ENCODE measurements at places on chromosomes 3 and 15.

DNA sequence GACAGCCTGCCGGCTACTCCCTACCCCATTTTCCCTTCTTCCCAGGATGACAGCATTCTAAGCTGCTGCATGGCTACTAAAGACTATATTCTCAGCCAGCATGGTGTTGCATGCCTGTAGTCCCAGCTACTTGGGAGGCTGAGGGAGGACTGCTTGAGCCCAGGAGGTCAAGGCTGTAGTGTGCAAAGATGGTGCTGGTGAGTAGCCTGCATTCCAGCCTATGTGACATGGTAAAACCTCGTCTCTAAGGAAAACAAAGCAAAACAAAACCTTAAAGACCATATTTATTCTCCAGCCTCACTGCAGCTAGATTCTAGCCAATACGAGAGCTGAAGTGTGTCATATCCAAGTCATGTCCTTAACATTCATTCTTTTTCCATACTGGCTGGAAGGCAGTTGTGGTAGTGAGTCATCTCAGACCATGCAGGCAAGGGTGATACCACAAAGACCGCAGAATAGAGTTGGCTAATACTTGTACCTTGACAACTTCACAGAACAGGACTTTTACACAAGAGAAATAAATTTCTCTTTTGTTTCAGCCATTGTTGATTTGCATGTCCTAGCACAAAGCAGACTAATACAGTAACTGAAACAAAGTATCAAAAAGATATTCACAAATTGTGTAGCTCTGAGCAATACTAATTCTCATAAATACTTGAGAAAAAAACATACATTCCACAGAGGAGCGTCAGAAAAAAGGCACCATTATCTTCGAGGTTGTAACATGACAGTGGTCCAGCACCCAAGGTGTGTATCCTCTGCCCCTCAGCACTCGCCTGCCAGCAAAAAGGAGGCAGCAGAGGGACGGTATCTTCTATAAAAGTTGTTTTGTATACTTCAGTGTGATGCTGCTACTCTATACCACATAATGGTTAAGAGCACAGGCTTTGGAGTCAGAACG, 14.8 kb downstream of the PBRM1 start:
- DNase-seq: no peak

DNA sequence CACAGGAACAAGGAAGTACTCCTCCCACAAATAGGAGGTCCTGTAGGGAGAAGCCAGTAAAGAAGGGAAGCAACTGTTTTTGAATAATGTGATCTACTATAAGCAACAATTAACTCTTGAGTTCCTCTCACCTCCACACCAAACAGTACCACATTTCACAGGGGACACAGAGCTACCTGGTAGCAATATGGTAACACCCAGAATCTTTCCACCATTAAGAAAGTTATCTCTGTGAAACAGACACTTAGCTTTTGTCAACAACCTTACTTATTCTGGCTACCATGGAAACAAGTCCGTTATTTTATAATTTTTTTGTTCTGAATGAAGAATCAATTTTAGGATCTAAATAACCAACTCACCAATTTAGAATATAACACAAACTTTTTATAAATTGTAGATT, 49.5 kb downstream of the TBL1XR1 start:
- no peak for DNase-seq

- no peak for DNase-seq
Measured at GRCh38 chr3:184237211-184237610, 7.8 kb downstream of the VWA5B2 start.

DNA sequence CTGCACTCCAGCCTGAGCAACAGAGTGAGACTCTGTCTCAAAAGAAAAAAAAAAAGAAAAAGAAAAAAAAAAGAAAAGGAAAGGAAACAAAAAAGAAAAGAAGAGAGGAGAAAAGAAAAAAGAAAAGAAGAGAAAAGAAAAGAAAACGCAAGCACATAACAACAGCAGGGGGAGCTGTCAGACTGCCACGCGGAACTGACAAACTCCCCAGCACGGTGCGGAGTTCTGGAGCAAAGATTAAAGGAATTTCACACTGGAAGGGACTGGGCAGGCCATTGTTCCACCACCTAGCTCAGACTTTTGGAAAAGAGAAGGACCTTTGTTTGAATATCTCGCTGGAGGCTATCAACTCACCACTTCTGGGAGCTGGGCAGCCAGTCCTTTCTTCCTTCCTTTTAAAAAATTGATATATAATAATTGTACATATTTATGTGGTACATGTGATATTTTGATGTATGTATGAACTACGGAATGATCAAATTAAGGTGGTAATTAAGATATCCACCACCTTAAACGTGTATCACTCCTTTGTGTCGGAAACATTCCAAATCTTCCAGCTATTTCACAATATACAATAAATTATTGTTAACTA, 40.5 kb downstream of the DPPA2 start:
- DNase-seq: no peak

GRCh38 chr3:97917813-97918536, 54.3 kb downstream of the RIOX2 start:
- DNase-seq: no peak

DNA sequence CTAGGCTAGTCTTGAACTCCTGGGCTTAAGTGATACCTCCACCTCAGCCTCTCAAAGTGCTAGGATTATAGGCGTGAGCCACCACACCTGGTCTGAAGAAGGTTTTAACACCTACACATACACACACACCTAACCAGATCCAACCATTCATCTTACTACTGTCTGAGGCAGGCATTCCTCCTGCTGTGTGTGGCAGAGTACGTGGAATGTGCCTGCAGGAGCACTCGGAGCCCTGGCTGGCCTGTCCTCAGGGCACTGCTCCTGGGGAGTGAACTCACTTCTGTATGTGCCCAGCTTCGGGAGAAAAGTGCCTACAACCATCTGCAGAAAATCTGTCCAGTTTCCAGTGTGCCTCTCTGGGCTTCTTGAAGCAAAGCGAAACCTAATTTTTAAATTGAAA, 58.2 kb upstream of the LIMD1 start:
- DNase-seq: no peak

DNA sequence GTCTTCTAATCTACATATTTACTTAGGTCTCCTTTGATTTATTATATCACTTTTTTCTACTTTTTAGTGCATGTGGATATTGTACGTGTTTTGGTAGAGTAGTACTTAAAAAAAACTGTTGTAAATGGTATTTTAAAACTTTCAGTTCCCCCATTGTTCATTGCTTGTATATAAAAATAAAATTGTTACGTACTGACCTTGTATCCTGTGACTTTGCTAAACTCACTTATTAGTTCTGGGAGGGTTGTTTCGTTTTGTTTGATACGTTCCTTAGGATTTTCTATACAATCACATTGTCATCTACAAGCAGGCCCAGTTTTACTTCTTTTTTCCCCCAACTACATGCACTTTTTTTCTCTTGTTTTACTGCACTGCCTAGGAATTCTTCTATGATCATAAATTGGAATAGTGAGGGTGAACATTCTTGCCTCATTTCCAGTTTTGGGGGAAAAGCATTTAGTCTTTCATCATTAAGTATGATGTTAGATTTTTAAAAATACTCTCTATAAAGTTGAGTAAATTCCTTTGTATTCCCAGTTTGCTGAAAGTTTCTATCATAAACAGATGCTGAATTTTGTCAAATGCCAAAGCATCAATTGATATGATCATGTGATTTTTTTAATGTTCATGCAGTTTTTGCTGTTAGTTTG, 33.5 kb upstream of the ACKR4 start:
- no peak for DNase-seq

DNA sequence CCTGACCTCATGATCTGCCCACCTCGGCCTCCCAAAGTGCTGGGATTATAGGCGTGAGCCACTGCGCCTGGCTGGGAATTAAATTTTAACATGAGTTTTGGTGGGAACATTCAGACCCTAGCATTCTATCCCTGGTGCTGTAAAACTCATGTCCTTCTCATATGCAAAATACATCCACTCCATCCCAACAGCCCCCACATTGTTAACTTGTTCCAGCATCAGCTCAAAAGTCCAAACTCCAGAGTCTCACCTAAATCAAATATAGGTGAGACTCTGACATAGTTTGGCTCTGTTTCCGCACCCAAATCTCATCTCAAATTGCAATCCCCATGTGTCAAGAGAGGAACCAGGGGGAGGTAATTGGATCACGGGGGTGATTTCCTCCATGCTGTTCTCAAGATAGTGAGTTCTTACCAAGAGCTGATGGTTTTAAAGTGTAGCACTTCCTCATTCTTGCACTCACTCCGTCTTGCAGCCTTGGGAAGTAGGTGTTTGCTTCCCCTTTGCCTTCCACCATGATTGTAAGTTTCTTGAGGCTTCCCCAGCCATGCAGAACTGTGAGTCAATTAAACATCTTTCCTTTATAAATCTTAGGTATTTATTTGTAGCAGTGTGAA, 96.2 kb upstream of the PLCL2 start:
- DNase-seq: no peak

- DNase-seq: no peak
Measured at GRCh38 chr3:23829242-23829934, 23.6 kb downstream of the UBE2E1 start.

DNA sequence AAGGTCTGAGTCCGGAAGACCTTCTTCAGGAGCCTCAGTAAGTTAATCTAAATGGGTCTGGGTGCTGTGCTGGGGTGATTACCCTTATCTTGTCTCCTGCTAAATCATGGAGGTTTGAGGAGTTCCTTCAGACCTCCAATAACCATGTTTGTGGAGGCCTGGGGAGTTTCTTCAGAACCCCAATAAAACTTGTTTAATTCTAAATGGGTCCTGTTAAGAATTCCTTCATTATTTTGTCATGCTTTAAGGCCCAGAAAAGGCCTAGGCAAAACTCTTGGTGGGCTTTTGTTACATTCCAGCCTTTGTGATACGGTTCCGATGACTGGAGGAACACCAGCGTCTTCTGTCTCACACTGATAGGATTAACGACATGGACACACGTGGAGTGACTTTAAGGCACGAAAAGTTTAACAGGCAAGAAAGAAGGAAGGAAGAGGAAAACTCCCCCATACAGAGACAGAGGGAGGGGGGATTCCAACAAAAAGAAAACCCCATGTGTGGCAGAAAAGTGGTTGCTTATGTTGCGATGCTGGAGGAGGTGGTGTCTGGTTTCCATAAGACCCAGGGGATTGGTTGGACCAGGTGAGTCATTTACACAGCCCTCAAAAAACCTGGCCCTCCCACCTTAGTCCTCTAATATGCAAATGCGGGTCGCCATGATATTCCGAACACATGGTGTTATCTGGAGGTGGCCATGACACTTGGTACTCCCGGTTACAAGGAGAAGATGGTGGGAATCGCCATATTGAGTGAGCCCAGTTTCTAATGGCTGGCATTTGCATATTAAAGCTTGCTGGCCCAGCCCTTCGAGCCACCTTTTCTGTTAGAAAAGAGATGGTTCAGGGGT, 72.6 kb upstream of the MFGE8 start:
- DNase-seq: no peak

GRCh38 chr3:118683636-118684035, 351.0 kb downstream of the IGSF11 start:
- no peak for DNase-seq

- DNase-seq: peak; percentile 87
Measured at GRCh38 chr3:158790901-158791589, 10.8 kb upstream of the MFSD1 start.

DNA sequence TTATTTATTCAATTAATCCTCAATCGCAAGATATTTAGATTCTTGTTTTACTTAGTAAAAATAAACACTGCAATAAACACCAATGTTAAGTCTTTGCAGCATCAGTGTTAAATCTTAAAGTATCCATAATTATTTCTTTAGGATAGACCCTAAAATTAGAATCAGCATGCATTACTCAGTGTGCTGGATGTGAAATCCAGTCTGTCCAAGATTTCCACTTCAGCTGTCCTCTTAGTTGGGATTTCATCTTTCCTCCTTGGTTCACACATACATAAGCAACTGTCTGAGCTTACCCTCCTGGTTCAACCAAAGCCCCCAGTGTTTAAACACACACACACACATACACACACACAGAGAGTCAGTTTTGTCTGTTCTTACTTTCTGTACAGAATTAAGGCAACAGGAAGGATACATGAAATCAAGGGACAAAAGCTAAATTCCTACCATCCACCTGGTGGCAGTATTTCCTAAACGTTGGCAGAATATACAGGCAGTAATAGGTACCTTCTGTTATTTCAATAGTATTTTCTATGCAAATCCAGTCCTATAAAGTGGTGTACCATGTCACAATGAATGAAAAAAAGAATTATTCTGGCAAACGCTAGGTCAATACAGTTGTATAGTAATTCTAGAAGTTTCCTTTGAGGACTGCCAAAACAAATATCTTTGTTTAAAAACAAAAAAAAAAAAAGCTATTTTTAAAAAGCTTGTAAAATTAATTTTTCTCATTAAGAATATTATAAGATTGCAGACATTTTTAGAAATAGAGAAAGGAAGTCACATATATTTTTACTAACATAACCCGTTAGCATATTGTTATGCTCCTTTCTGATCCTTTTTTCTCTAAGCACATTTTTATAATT, 27.3 kb upstream of the DMXL2 start:
- peak; percentile 87 for DNase-seq

DNA sequence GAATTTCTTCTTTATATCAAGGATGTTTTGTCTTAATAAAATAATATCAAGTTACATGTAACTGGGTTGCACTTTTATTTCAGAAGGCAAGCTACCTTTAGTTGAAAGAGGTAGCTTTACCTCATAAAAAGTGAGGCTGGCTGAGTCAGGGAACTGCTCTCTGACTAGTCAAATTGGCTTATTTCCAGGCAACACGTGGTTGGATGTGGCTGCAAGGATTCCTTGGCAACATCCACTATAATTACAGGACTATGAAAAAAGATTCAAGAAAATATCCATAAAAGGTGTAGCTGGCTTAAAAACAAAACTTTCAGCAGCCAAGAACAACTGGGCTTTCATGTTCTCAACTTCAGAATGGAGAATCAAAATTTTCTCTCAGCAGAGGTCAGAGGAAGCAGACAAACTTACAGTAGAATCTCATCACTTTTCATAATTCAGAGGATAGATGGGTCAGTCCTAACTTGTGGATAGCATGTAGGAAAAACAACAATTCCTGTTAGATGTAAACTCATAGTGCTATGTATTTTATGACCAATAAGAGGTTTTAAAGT, 779.1 kb downstream of the MECOM start:
- DNase-seq: no peak

GRCh38 chr3:86985181-86985826, 5.6 kb downstream of the VGLL3 start:
- DNase-seq: no peak

DNA sequence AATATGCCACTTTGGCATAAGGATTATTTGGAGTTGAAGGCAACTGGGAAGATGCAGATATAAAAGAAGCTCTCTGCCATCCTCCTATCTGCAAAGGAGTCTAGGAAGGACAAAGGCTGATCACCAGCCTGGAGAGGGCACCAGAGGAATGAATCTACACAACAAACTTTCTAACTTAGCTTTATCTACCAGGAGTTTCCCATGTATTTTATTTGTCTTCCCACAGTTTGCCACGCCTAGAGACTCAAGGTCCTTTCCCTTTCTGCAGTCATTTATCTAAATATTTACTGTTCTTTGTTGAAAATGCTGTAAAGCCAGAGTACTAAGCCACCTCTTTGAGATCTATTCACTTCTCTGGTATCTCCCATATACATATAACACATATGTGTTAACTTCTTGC, 32.2 kb downstream of the GPR176 start:
- no peak for DNase-seq

- peak; percentile 42 for DNase-seq
Measured at GRCh38 chr15:77186594-77187011, 115.7 kb upstream of the TSPAN3 start.

- no peak for DNase-seq
Measured at GRCh38 chr3:88385090-88385489, 235.3 kb downstream of the C3orf38 start.

GRCh38 chr3:16406579-16406978, 106.9 kb downstream of the RFTN1 start:
- DNase-seq: no peak
